Activated CD4-positive, CD25-positive, alpha-beta regulatory T cell treated with anti-CD3 and anti-CD28 coated beads, Interleukin-2, amount 50 U/mL, for 72 hours (primary cell): ENCODE measurements at places on chromosomes 7 and 10.
A peak's percentile ranks its signal among the peaks of the same experiment; 100 is the strongest.

DNA sequence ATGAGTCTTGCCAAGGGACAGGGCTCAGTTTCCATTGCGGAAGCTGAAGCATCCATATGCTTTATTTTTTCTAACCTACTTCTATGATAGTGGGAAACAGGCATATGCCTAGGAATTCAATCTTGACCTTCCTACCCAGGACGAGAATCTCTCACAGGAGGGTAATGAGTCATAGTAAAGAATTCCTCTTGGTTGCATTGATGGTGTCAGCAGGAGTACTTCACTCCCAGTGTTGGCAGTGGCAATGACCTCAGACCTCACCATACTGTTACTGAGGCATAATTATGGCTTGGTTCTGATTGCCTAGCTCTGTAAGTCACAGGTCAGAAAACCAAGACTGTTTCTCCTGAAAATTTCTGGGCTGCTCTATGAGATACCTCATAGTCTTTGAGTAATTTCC is 552.9 kb downstream of the ARL4A start:
- DNase-seq, result no peak

GRCh38 chr10:88152728-88153133 is 289.3 kb downstream of the PTEN start:
- DNase-seq, result peak; percentile 38

DNA sequence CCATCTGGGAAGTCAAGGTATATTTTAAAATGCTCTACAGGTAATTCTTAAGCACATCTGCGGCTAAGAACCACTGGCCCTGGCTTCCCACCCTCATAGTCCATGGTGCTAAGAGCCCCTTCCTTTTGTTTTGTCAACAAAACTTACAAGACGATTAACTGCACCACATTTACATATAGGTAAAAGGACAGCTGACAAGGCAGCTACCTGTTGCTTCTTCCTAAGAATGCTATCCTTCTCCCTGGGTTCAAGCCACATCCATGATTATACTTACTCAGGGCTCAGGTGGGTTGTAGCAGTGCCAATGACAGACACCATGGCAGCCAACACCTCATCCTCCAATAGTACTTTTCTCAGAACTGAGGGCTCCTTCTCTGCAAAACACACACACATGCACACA is 16.3 kb downstream of the ZDHHC16 start:
- no peak for DNase-seq

GRCh38 chr10:13272164-13272571 is 27.7 kb downstream of the PHYH start:
- DNase-seq, result no peak

- DNase-seq, result no peak
Measured at GRCh38 chr10:93579985-93580711, 13.7 kb downstream of the FFAR4 start.

DNA sequence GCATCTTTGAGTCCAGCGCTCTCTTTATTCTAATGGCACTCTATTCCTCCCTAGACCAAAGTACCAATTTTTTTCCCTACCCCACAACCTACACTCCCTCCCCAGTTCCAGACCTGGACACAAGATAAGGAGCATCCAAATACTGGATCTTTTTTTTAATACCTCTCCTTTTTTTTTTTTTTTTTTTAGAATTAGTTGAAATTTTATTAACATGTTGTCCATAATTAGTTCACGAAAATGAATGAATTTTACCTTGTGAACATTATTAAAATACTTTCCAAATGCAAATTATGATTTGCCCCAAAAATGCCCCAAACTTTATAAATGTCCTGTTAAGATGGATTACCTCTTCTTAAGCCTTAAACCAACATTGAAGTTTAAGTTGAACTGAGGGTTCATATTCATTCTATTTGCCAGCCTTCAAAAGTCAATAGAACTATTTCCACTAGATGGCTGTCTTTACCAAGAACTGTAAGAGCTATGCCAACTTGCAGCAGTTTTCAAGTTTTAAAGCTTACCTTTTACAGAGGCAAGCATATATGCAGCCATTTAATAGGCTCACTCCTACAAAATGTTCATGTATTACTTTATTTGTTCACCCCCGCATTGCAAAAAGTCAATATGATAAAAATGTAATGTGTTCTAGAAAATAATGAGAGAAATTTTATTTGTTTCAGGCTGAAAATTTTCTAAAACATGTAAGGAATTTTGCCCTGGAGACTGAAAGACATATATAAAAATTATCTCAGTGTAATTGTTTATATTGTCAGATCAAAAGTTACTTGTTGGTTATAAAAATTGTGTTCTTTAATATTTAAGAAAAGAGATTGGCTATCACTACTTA is 39.7 kb upstream of the TNKS2 start:
- no peak for DNase-seq

DNA sequence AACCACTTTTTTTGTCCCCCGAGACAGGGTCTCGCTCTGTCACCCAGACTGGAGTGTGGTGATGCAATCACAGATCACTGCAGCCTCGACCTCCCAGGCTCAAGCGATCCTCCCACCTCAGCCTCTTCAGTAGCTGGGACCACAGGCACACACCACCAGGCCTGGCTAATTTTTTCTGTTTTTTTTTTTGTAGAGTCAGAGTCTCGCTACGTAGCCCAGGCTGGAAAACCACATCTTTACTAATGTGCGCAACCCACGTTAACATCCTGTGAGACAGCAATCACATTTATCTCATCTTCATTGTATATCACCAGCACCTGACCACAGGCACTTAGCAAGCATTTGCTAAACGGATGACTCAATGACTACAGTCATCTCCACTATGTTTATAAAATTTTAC is 77.8 kb upstream of the ATP6V0A4 start:
- peak; percentile 44 for DNase-seq

GRCh38 chr7:117871778-117872538 is 1.3 kb downstream of the CTTNBP2 start:
- DNase-seq, result no peak

GRCh38 chr10:104350127-104350635 is 3.5 kb upstream of the CFAP58 start:
- no peak for DNase-seq

DNA sequence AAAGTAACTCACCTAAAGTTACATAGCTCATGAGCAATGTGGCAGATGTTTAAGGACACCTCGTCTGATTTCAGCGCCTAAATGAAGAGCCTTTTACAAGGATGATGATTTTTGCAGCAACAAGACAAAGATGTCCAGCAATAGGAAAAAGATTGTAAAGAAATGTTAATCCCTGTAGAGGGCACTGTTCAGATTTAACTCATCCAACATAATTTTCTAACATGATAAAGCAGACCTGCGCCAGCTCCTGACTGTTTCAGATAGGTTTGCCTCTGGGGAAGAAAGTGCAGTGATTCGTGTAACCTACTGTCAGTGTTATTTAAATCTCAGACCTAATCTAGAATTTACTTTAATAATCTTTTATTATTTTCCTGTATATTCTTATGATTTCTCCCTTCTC is 595.2 kb downstream of the AUTS2 start:
- DNase-seq, result no peak

GRCh38 chr7:105216786-105217185 is 171.9 kb downstream of the SRPK2 start:
- DNase-seq, result no peak

DNA sequence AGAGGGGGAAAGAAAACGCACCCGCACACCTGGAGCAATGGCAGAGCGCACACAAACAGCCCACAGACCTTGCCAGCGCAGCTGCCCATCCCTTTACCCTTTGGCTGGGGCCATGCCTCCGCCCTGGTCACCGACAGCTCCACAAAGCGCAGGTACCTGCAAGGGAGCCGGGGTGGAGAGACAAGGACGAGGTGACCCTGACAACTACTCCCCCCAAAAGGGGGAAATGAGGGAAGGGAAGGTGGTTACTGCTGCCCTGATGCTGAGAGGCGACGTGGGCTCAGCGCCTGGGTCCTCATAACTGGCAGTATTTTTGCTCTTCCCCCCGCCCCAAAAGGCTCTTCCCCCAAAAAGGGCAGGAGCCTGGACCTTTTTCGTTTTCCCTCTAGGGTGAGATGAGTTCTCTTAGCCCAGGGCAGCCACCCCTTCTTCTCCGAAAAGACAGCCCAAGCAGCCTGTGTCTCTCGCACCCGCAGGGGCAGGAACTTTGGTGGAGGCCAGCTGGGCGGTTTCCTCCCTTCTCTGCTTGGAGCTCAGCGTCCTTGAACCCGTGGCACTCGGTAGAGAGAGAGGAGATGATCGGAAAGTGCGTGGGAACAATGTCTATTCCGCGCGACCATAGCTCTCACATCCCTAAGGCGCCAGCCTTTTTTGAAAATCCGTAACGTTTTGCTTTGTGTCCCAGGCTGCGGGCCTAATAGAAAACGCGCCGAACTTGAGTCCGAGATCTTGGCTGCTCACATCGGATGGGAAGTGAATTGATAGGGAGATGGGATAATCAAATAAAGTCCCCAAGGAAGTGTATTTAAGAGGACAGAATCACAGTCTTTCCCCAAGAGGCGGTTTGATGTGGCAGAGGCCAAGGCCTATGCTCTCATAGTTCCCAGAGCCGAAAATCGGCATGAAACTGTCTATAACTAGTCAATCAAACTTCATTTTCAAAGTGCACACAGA is 1.0 kb downstream of the NKX2-3 start:
- DNase-seq, result no peak

DNA sequence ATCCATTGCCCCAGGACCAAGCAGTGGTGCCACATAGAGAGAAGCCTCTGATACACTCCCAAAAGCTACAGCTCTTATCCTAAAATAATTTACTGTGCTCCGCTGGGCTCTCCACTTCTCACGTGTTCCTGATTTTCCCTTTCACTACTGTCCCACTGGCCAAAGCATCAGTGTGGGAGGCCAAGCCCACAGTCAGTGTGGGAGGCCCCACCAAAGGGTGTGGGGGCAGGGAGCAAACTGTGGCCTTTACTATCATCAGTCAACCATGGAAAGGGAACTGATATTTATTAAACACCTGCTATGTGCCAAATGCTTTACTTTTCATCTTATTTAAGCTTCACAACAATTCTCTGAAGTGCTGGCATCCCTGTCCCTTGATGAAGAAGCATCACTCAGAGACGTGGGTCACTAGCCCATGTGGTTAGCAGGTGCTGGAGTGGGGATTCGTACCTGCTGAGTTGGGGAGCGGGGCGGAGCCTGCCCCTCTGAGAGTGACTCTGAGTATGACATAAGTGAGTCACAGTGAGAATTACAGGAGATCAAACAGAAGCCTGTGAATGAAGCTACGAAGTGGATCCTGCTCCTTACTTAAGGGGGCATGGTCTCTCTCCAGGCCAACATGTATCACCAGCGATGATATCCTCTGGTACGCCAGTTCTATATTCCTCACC is 50.4 kb downstream of the PYROXD2 start:
- no peak for DNase-seq

DNA sequence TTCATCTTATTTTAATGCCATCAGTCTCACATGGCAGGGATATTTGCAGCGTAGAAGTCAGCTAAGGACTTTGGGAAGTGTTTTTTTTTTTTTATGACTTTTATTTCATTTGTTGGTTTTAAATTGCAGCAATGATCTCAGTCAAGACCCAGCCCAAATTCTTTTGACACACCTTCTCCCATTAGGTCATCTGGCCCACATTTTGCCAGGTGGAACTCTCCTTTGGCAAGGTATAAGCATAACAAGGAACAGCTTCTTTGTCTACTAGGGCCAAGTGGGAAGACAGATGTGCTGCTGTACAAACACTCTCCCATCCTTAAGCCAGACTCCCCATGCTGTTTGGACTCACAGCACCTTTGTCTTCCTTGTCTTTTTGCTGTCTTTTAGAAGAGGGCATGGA is 41.8 kb downstream of the PLEKHA8 start:
- no peak for DNase-seq

DNA sequence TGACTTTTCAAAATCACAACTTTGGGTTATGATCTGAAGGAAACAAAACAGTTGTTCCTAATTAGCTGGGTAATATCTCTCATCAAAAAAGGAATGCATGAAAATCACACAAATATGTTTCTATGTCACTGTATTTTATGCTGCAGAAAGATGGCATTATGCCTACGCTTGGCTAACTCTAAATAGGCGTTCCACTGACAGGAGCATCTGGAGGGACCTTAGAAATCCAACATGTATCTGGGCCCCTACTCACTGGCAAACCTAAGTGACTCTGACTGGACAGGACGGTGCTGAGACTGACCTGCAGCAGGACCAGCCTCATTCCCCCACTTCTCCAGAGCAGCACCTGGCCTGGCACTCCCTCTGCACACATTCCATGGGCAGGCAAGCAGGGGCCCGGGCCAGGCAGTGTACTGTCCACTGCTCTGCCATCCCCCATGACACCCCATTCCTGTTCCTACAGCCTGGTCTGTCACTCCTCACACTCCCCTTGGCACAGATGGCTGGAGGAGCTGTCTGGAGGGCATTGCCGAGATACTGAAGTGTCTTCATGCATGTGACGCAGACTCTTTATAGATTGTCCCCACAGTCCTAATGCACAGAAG is 2.6 kb upstream of the MYL7 start:
- no peak for DNase-seq

DNA sequence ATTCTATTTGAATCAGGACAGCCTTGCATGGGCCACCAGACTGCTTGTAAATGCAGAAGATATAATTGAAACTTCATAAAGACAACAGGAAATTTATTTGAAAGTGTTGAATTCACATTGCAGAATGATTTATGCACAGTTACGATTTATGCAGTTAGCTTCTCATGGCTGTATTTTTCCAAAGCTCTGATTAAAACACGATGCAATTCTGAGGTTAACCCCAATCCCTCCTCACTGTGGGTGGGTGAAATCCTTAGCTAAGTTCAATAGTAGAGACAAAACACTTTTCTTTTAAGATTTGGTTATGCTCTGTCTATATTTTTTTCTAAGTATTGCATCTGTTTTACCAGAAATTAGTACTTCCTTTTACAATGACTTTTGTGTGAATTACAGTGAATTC is 728.8 kb upstream of the IGFBP3 start:
- no peak for DNase-seq

- no peak for DNase-seq
Measured at GRCh38 chr10:89640241-89640640, 4.8 kb downstream of the PANK1 start.

DNA sequence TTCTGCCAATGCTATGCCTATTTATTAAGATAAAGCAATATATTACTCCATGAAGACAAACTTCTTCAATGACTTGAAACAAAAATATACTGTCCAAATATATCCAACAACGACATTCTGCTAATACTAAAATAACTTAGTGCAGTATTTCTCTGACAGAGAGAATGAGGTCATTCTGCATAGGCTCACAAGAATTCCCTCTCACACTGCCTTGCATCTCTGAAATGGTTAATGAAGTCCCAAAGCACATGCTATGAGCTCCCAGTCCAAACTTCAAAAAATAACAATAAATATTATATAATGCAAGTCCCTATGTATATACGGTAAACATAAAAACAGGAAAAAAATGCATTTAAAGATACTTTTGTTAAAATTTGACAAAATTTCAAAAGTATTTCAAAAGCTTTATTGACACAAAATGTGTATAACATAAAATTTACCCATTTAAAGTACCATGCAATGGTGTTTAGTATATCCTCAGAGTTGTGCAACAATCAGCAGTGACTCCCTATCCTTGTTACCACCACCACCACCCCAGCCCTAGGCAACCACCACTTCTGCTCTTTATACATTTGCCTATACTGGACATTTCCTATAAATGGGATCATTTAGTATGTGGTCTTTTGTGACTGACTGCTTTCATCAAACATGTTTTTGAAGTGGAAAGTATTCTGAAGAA is 27.6 kb downstream of the CHCHD3 start:
- no peak for DNase-seq
